ENCODE measurements at places on chromosomes 5 and 9.

DNA sequence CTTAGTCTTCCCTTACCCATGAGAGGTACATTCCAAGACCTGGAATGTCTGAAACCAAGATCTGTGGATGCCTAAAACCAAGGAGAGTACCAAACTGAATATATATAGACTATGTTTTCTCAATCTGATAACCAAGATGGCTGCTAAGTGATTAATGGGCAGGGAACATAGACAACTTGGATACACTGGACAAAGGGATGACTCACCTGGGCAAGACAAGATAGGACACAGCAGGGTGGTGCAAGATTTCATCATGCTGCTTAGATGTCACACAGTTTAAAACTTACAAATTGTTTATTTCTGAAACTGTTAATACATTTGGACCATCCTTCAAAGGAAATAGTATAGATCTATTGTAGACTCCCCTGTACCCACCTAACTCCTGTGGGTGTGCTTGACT, 130.9 kb downstream of the HTR1A start:
- DNase-seq, result no peak

- no peak for DNase-seq
Measured at GRCh38 chr5:163385824-163386223, 51.6 kb upstream of the CCNG1 start.

GRCh38 chr9:12856603-12857002, 81.8 kb downstream of the LURAP1L start:
- no peak for DNase-seq

DNA sequence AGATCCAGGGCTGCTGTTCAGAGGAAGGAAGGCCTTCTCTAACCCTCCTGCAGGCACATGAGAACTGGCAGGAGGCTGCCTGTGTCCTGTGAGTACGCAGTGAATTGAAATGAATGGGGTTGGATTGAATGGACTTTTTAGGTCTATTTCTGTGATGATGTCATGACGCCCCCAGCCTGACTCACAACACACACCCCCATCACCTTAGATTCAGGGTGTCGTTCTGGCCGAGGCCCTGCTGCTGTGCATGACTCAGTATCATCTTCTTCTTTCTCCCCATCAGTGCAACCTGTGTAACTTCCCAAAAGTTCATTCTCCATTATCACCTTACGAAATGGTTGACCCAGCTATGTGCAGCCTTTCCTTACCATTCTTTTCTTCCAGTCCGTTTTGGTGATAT, 5.4 kb downstream of the PCAT7 start:
- no peak for DNase-seq

- peak; percentile 72 for DNase-seq
Measured at GRCh38 chr9:126806336-126806735, 1.5 kb downstream of the ZBTB43 start.

DNA sequence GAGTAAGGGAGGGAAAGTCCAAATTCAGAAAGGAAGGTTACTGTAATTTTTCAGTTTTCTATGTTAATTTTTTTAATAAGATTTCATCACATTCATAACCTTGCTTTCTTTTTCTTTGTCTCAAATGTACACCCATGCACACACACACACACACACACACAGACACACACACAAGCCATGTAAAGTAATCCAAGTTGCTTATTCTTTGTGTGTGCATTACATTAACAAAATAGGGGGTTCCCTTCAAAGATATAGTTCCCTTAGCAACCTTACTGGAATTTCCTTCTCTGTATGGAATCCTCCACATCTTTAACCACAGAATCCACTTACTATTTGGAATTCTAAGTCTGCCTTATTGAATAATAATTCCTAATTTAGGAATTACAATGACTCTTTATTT, 32.7 kb downstream of the ZNF366 start:
- DNase-seq, result no peak

- DNase-seq, result peak; percentile 56
Measured at GRCh38 chr5:180090769-180091546, 19.4 kb upstream of the RNF130 start.

- peak; percentile 82 for DNase-seq
Measured at GRCh38 chr5:66307647-66308241, 163.6 kb downstream of the SREK1 start.

DNA sequence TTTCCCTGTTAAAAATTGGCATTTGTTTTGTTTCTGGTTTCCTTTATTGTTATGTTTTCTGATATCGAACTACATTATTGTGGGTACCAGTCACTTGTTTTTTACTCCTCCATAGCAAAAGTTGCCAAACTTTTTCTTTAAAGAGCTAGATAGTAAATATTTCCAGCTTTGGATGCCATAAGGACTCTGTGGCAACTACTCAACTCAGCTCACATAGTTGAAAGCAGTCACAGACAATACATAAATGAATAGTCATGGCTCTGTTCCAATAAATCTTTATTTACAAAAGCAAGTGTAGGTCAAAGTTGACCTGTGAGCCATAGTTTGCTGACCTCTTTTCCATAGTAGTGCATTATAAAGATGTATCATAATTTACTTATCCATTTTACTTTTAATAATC, 305.0 kb downstream of the RASEF start:
- DNase-seq, result no peak

GRCh38 chr5:147305147-147305546, 70.3 kb downstream of the STK32A start:
- DNase-seq, result no peak

DNA sequence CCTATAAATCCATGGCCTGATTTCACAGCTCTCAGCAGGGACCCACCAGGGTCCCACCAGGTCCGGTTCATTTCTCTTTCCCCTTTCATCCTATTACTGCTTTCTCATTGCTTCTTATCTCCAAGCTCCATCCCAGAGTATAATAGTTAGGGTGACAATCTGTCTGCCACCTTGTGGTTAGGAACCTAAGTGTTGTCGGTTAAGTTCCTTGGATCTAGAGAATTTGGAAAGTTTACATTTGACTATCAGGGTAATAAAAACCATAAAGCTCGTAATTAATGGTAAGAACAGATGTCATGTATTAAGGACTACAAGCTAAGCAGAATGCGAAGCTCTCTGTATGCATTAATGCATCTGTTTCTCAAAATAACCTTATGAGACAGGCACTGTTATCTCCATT, 259.1 kb downstream of the SH3GL2 start:
- DNase-seq, result no peak

DNA sequence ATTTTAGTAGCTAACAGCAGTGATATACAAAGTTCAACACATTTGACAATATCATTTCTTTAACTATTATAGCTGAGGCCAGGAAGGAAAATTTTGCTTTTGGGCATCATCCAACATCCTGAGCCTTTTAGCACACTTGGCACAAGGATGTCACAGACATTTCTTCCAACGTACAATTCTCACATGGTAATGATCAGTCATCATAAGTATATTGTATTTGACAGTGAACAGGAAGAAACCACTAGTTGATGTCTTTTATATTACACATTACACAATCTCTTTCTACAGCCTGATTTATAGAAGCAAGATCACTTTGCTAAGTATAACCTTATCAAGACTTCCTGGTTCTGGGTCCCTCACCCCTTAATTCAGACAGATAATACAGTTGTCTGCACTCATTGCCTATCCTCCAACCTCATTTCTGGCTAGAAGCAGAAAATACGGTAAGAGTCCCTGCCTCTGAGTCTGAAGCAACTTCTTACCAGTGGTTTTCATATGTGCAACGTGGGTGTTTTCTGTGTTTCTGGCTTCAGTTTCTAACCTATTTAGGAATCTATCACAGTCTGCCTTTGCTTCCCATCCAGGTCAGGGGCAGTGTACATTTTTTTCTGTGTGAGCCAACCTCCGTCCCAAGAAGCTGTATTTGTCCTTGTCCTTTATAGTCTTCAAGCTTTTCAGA, 167.8 kb downstream of the PAM start:
- no peak for DNase-seq

- DNase-seq, result peak; percentile 44
Measured at GRCh38 chr5:111722140-111722539, 34.9 kb downstream of the NREP start.

DNA sequence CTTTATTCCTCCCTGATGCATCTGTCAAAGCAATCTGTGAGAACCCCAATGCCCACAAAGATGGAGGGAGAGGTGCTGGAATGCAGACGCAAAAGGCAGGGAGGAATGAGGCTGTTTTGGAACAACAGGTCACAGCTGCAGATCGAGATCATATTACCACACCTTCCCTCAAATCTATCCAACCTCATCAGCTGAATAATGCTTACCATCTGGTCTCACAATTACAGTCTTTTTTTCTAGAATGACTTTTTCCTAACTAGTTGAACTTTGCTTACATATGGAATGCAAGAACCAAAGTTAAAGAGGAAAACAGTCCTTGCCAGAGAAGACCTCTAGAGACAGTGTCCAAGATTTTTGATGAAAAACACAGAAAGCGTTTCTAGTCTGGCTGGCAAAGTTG, 158.1 kb downstream of the LPAR1 start:
- DNase-seq, result peak; percentile 28

DNA sequence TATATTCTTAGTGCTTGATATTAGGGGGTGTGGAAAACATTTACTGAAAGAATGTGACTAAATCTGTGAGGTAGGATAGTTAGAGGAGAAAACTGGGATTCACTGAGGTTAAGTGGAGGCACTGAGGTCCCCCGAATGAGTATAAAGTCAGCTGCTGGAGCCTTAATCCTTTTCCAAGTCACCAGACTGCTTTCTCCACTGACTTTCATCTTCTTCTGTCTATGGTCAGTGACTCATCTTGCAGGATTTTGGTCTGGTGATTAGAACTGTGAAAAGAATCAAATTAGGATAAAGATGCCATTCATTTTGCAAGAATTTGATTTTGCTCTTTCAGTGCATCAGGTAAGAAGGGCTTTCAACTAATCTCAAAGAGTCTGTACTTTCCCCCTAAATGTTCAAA, 89.3 kb upstream of the ALDH1A1 start:
- peak; percentile 52 for DNase-seq

DNA sequence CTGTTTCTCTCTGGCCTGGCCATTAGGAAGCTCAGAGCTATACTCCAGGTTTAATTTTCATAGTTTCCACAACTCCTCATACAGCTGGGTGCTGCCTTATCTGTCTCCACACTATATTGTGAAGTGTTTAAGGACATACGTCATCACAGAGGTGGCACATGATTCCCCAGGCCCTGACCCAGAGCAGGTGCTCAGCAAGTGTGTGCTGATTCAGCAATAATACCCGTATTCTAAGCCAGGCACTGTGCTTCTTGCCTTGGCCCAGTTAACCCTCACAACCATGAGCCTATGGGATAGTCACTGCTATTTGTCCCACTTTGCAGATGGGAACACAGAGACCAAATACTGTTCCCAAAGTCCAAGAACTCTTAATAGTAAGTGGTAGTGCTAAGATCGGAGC, 93.5 kb upstream of the SMIM23 start:
- DNase-seq, result no peak

DNA sequence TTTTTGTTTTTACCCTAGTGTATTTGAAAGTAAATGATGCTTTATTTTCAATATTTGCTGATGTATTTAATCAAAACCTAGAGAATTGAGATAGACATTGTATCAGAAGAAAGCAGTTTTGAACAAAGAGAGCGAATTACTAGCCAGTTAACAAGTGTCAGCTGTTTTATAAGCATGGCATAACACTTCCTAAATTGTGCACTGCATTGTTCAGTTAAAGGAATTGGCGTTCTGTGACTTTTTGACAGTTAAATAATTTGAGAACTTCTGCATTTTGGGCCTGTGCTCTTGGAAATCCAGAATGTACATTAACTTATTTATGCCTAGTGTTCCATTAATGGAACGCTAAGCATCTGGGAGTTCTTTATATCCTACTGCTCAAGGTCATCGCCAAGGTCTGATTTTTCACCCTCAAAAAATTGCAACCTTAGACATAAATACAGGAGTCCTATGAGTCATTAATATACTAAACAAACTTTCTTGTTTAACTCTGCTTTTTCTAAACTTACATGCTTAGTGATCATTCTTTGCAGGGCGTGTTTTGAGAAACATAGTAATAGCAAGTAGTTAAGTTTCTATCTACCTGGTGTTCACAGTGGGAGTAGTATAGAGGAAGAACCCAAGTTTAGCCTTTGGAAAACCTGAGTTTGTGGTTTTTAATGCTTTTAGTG, 31.1 kb downstream of the RASA1 start:
- DNase-seq, result no peak

GRCh38 chr5:59209758-59210359, 627.0 kb downstream of the RAB3C start:
- DNase-seq, result no peak

DNA sequence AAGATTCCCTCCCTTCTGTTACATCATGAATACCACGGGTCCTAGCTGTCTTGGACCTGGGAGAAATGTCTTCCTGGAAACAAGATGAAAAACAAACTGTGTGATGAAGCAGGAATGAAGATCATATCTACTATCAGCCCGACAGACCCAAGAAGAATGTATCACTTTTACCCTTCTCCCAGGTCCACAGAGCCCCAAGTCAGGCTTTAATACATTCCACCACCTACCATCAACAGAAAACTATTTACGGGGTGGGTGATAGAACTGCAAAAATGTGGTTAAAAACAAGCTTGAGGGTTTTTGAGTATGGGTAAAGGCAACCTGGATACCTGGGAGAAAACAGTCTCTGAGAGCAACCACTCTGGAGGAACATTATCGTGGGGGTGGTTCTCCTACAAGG, 327.0 kb downstream of the TRIM32 start:
- DNase-seq, result no peak

DNA sequence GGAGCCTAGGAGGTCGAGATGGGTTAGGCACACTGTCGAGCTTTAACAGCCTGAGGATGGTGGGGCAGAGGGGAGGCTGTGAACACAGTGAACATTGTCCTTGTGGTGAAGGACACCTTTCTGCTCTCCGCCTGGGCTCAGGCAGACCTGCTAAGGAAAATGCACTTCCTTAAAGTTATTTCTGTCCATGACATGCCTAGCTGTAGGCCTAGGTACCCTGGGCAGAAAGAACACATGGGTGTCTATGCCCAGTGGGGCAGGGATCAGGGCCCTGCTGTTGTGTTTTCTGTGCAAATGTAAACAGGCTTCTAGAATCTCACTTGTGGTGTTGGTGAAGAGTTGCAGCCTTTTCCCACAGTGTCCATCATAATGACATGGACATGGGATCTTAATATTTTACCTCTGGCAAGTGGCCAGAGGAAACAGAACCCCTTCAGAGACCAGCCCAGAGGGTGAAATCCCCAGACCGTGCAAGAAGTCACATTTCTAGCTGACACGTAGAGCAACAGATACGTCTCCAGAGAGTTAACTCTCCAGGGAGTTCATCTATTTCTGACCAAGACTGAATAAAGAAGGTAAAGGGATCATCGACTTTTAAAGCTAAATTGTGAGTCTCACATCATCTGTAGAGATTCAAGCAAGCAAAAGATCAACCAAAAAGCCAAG, 79.2 kb downstream of the C9orf152 start:
- no peak for DNase-seq

GRCh38 chr5:38607396-38607795, 51.0 kb upstream of the LIFR start:
- DNase-seq, result peak; percentile 75

GRCh38 chr9:1179366-1179765, 129.2 kb downstream of the DMRT2 start:
- DNase-seq, result no peak

- DNase-seq, result peak; percentile 63
Measured at GRCh38 chr9:19114680-19115270, 12.1 kb upstream of the HAUS6 start.

DNA sequence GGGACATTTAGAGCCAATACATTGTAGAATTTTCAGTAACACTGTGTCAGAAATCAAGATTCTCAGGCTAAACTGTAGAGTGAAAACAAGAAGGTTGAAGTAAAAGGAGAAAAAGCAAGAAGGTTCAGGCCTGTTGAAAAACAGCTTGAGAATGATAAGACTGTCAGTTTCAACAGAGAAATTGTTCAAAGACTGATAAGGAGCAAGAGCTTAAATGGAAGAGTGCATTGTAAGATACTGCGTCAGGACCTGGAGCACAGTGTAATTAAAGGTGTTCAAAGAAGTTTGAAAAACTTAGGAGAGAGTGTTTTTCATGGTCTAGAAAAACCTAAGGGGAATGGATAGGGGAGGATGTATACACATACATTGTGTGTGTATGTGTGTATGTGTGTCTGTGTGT, 408.3 kb downstream of the KDM4C start:
- DNase-seq, result no peak
